ENCODE measurements at places on chromosomes 12 and 14.

- DNase-seq = no peak
Measured at GRCh38 chr14:74614508-74615495, 2.8 kb upstream of the LTBP2 start.

GRCh38 chr14:98951521-98952152, 320.4 kb downstream of the BCL11B start:
- no peak for DNase-seq

DNA sequence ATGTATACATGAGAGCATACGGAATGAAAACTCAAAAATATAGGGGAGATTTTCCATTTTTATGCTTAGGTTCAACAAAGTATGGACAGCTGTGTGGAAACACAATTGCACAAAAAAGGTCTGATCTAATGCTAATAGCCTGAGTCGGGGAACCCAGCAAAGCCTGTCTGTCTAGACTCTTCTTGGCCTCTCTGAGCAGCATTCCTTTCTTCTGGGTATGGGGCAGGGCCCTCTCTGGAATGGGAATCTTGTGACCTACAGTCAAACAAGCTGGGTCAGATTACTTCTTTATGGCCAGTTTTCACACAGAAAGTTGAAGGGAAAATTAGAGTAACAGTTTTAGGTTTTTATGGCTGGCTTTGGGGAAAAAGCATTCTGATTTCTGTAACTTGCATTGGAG, 534.0 kb upstream of the LMO3 start:
- DNase-seq = no peak

DNA sequence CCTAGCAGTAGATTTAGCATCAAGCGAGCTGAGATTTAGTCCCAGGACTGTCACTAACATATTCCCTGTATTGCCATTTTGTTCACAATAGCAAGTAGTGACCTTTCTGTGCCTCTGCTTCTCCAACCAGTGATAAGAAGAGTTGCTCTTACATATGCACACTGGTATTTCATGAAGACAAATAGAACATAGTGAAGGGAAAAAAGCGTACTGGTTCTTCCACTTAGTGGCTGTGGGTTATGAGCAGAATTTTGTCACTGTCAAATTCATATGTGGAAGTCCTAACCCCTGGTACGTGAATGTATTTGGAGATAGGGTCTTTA, 12.3 kb upstream of the PPFIBP1 start:
- no peak for DNase-seq
